ENCODE measurements at places on chromosomes 12 and 14.

DNA sequence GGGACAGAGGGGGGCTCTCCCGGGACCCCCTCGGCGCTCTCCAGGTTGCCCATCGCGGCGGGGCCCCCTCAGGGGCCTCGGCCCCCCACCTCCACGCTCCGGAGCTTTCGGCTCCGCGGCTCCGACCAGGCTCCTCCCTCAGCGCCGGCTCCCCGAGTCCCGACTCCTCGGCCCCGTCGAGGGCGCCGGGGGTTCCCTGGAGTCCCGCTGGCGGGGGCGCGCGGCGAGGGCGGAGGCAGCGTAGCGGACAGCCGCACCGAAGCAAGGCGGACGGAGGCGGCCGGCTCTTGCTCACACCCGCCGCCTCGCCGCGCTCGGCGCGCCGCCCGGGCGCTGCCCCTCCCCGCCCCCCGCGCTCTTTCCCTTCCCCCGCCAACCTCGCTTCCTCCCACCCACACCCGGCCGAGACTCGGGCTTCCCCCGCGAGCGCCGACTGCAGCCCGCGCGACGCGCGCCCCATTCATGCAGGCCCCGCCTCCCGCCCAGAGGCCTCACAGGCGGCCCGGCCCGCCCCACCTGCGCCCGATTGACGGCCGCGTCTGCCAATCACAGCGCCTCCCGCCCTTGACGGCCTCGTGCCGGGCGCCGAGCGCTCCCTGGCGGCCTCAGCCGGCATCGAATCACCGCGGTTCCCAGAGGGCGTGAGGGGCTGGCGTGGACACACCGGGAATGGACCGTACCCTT lies at the start of gene FMNL3:
Gene FMNL3, minus strand, starts transcription at position 278 of the 684 bp plus-strand sequence. Its CDS starts 225 bp downstream, at position 53.
- peak; percentile 99 for DNase-seq

GRCh38 chr12:54891717-54892478 lies 37.6 kb downstream of the MUCL1 start:
- no peak for DNase-seq

- DNase-seq: no peak
Measured at GRCh38 chr14:23185063-23185462, 1.6 kb upstream of the SLC7A8 start.

DNA sequence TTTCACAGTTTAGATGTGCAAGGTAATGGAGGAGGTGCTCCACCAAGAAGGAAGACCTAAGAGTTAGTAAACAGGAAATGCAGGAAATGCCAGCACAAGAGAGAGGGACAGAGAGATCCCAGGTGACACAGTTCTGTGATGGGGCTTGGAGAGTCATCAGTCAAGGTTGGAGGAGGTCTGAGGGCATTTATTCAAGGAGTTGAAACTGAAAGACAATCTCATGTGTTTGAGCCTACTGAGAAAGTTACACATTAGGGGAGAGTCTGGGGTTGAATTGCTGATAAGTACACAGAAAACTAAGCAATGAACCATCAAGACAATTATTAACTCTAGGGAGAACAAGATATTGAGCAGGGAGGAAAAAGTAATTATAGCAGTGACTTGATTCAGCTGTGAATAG lies 138.5 kb downstream of the ANO6 start:
- no peak for DNase-seq

- no peak for DNase-seq
Measured at GRCh38 chr14:105476831-105477659, 2.4 kb downstream of the CRIP2 start.

DNA sequence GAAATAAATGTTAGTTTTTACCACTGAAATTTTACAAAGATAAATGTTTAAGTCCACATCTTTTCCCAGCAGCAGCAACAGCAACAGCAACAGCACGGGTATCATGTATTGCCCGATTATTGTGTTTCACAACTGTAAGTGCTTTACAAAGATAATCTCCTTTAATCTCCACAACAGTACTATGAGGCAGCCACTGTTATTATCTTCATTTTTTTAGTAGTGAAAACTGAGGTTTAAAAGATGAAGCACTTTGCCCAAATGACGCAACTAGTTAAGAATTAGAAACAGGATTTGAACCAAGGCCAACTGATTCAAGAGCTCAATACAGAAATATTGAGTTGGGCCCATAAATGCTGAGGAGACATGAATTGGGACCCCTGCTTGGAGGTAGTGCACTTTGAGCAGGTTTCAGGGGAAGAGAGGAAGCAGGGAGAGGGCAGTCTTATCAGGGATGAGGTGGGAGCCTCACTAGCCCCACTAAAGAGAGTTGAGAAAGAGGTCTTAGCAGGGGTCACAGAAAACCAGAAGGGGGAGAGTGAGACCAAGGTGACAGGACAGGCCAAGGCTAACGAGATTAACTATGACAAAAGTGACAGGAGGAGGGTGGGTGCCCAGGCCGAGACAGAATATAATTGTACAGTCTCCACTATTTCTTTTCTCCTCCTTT lies 15.3 kb downstream of the KRT2 start:
- no peak for DNase-seq

DNA sequence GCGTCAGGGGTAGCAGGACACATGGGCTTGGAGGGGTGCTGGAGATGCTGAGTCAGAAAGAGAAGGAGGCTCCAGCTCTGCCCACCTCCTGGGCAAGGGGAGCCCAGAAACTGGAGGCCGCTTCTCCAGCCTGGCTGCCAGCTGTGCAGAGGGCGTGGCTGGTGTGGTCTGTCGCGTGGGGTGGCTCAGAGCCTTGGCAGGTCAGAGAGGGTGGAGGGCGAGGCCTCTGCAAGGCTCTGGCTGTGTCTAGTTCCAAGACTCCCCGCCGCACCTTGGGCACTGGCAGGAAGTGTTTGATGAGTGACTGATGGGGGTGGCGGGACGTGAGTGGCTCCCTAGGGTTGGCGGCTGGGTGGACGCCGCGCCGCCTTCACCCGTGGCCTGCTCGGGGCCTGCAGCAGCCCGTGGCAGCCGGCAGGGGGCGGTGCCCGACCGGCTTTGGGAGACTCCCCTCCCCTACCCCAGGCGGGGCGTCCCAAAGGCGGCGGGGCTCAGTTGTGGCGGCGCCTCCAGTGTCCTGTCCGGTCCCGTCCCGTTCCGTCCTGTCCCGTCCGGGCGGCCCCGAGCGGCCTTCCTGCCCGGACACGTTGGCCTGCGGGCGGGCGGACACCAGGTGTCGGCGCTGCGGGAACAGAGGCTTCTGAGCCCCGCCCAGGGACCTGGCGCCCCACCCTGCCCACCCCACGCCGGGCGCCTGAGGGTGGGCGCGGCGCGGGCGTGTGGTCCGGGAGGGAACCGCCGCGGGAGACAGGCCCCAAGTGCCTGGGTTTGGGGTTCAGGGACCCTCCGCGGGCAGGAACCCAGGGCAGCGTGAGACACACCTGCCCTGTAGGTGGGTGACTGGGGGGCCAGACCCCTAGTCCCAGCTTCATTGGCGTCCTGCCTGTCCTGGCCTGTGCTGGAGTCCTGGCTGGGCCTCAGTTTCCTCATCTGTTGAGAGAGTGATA lies 39.7 kb downstream of the KRT80 start:
- peak; percentile 63 for DNase-seq

DNA sequence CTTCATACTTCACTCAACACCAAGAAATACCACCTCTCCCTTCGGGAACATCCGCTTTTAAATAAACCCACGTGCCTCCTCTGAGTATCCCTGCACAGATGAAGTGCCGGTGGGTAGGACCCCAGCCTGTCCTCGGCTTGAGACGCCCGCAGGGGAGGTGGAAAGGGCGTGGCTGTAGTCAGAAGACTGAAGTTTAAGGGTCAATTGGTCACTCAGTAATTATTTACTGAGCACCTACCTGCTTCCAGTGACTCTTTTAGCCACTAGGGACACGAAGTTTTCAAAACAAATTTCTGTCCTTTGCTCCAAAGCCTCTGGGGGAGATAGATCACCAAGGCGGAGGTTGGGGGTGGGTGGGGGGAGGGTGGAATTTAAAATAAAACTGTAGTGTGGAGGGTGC lies 309.4 kb downstream of the VRK1 start:
- no peak for DNase-seq

DNA sequence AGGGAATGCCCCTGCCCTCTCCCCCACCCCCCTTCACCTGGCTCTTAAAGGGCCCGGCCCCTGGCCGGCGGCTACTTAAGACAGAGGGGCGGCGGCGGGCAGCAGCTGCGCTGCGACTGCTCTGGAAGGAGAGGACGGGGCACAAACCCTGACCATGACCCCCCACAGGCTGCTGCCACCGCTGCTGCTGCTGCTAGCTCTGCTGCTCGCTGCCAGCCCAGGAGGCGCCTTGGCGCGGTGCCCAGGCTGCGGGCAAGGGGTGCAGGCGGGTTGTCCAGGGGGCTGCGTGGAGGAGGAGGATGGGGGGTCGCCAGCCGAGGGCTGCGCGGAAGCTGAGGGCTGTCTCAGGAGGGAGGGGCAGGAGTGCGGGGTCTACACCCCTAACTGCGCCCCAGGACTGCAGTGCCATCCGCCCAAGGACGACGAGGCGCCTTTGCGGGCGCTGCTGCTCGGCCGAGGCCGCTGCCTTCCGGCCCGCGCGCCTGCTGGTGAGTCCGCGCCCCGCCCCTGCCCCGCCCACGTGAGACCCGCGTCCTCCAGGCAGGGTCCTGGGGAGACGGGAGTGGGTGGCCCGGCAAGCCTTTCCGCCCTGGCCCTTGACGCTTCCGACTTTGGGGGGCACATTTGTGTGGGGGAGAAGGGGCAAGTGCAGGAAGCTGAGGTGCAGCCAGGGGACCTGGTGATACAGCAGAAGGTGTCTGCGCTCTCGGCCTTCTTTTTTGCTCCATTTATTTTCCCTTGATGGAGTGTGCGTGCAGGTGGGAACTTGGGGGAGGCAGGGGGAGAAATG lies at the start of gene IGFBP6:
Gene IGFBP6, plus strand, starts transcription at position 104 of the 790 bp plus-strand sequence. Its CDS starts 51 bp downstream, at position 155.
- DNase-seq: peak; percentile 37

- peak; percentile 36 for DNase-seq
Measured at GRCh38 chr14:24095271-24096068, 1.4 kb downstream of the PCK2 start.

DNA sequence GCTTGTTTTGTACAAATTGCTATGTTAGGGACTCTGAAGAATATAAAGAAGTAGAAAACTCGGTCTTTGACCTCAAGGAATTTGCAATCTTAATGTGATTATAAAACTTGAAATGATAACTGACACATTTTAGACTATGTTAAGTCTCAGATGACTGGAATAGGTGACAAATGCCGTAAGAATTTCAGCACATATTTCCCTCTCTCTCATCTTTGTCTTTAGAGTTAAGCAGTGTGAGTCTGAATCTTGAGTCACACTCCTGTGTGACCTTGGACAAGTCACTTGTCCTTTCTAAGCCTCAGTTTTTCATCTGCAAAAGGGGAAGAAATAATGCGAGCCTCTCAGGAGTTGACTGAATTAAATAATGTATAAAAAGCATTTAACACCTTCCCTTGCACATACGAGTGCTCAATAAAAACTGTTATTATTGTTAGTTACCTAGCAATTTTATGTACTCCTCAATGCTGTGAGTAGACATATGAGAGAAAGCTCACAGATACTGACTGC lies 103.7 kb downstream of the DYRK2 start:
- no peak for DNase-seq

GRCh38 chr12:111578276-111578970 lies 20.7 kb downstream of the ATXN2 start:
- no peak for DNase-seq

DNA sequence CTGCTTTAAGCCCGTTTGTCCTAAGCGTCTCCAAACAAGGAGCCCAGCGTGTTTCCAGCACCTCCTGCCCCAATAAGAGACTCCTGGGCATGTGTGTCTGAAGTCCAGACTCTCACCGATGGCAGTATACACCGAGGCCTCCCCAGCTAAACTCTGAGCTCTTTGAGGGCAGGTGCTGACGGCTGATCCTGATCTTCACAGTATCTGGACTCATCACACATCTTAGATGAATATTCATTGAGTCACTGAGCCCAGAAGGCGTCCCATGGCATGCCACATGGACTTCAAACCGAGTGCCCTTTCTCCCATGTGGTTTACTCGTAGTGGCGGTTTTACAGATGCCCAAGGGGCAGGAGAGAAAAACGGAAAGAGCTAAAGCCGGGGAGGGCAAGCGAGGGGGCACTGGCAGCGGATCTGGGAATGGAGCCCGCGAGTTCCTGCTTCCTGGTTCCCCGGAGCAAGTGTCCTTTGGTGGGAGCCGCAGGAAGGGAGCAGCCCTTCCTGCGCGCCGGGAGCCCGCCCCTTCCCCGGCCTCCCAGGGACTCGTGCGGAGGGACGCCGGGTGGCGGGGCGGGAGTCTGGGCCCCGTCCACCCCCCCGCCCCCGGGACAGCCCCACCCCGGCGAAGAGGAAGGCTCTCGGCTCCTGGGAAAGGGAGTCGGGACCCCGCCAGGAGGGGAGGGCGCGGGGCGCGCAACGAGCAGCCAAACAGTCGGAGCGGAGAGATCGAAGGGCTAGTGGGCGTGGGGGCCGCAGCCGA lies 585 bp upstream of the TEAD4 start:
- DNase-seq: no peak

DNA sequence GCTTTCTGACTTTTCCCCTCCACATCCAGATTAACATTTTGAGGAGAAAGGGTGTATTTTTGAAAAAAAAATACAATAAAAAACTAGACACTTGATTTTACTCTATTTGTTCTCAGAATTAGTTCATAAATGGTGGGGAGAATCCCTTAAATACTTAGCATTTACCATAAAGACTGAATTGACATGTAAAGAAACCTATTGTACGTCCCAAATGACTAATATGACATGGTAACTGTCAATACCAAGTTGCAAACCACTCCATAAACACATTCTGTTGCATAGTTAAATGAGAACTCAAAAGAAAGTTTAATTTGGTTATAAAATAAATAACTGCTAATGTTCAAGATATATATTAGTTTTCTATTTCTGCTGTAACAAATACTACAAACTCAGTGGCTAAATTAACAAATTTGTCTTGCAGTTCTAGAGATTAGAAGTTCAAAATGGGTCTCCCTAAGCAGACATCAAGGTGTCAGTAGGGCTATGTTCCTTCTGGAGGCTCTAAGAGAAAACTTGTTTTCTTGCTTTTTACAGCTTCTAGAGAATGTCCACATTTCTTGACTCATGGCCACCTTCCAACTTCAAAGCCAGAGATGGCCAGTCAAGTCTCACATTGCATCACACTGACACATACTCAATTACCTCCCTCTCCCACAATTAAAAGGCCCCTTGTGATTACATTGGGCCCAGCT lies 16.0 kb downstream of the NELL2 start:
- no peak for DNase-seq

GRCh38 chr12:107007411-107007810 lies 20.5 kb upstream of the MTERF2 start:
- no peak for DNase-seq

DNA sequence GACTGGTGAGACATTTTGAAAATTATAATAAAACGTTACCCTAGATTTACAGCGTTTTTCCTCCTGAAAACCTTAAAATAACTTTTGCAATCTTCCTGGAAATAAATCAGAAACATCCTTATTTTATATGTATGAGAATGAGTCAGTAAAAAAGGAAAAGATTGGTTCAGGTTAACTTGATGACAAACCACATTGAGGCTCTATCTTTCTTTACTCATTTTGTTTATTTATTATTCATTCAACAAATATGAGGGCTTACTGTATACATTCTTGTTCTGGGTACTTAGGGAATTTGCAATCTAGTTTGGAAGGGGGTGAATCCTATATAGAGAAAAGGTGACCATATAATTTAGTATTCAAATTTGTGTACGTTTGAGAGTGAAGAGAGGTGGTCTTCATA lies 156.6 kb downstream of the UNC79 start:
- no peak for DNase-seq

- DNase-seq: no peak
Measured at GRCh38 chr12:69047990-69048389, 115.0 kb upstream of the CPM start.

- no peak for DNase-seq
Measured at GRCh38 chr14:79044894-79045624, 874.9 kb downstream of the NRXN3 start.

- no peak for DNase-seq
Measured at GRCh38 chr12:92414170-92415070, 268.8 kb upstream of the BTG1 start.

Data from activated T-helper 1 cell treated with anti-CD3 and anti-CD28 coated beads, Interleukin-2, amount 50 U/mL, for 16 hours (primary cell).